Sigmoid colon (tissue), 7 donors: ENCODE measurements at places on chromosomes 1 and 21. TPM values are rescaled to one million over a fixed set of nuclear protein-coding genes. Genes with fewer than 3 reads are reported as not detected.

DNA sequence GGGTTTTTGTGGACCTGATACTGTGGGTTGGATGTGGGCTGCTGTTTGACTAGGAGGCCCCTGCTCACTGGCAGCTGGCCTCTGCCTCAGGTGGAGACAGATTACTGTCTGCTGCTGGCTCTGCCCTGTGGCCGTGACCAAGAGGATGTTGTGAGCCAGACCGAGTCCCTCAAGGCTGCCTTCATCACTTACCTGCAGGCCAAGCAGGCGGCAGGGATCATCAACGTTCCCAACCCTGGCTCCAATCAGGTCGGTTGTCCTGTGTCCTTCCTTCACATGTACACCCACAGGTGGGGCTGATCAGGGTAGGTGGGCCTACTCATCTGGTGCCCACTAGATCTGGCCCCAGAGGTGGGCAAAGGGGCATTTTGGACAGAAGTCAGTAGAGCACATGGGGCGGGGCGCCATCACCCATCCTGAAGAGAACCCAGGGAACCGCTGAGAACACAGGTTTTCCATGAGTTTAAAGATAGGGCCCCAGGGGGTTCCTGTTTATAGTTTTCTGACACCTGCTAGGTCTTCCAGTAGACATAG, 37.2 kb downstream of the ZBTB17 start:
- no peak overlapping the region for H3K4me3 ChIP-seq
- peak overlapping the region; percentile 70 for H3K27ac ChIP-seq
- DNase-seq: no peak
- H3K36me3 ChIP-seq: peaks cover 75% of the 10 kb centered on the region

The ADORA3 gene
- polyA plus RNA-seq: 20.6 TPM

DNA sequence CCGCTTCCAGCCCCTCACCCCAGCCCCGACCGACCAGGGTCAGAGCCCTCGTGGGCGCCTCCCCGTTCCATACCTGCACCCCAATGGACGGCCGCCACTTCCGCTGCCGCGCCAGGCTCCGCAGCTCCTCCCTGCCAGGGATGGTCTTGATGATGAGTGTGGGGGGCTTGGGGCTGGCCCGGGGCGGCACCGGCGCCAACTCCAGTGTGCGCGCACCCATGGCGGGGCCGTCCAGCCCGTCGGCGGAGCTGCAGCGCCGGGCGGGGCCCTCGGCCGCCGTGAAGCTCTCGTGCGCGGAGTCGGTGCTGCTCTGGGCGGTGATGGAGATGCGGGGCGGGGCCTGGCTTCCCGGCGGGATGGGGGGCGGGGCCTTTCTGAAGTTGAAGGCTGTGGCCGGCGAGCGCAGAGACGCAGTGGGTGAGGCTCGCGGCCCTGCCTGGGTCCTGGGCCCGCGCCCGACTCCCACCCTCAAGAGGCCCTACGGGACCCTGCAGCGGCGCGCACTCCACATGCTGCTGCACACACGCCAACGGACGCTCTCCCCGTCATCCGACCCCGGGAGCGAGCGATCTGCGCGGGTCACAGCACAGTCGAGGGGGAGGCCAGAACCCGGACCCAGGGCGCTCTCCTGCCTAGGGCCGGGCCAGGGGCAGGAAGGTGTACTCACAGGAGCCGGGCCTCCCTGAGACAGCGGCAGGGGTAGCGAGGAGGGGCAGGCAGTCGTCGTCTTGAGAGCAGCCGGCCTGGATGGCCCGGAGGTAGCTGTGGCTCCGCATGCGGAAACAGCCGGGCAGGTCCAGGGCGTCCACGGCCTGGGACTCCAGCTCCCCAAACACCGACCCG, 26.1 kb upstream of the SMIM12 start:
- no peak overlapping the region for H3K27ac ChIP-seq
- H3K4me1 ChIP-seq: no peaks in the 10 kb centered on the region
- H3K36me3 ChIP-seq: no peaks in the 10 kb centered on the region
- H3K27me3 ChIP-seq: peaks cover 35% of the 10 kb centered on the region
- peak overlapping the region; percentile 21 for H3K4me3 ChIP-seq
- no peak for DNase-seq

The TSPAN2 gene
- polyA plus RNA-seq: 5.5 TPM

The HCRTR1 gene
- not detected for polyA plus RNA-seq

DNA sequence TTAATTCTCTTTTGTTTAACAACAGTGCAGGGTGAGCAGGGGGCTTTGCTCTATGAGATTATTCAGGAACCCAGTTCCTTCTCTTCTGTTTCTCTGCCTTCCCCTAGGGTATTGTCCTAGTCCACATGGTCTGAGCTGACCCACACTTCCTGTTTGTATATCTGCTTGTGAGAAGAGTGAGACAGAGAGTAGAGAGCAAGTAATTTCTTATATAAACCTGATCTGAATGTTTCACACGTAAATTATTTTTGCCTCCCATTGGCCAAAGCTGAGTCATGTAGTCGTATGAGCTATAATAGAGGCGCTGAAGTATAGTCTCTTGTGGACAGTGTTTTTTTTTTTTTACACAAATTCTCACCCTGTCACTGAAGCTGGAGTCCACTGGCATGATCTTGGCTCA, 134.2 kb upstream of the SERTAD4 start:
- H3K4me1 ChIP-seq: no peaks in the 10 kb centered on the region
- H3K27ac ChIP-seq: no peak overlapping the region
- no peaks in the 10 kb centered on the region for H3K27me3 ChIP-seq
- H3K4me3 ChIP-seq: no peak overlapping the region
- H3K36me3 ChIP-seq: no peaks in the 10 kb centered on the region

The ERG gene
- 1.8 TPM for polyA plus RNA-seq

- no peak overlapping the region for H3K4me3 ChIP-seq
- H3K4me1 ChIP-seq: peaks cover 14% of the 10 kb centered on the region
- H3K27me3 ChIP-seq: no peaks in the 10 kb centered on the region
- no peak for DNase-seq
- no peak overlapping the region for H3K27ac ChIP-seq
- no peaks in the 10 kb centered on the region for H3K36me3 ChIP-seq
Observed at GRCh38 chr1:71364236-71364635, 283.4 kb upstream of the ZRANB2 start.

- DNase-seq: no peak
- no peak overlapping the region for H3K27ac ChIP-seq
- no peak overlapping the region for H3K4me3 ChIP-seq
- peaks cover 31% of the 10 kb centered on the region for H3K36me3 ChIP-seq
- H3K4me1 ChIP-seq: no peaks in the 10 kb centered on the region
- H3K27me3 ChIP-seq: no peaks in the 10 kb centered on the region
Observed at GRCh38 chr1:27990920-27991537, 31.3 kb downstream of the XKR8 start.

DNA sequence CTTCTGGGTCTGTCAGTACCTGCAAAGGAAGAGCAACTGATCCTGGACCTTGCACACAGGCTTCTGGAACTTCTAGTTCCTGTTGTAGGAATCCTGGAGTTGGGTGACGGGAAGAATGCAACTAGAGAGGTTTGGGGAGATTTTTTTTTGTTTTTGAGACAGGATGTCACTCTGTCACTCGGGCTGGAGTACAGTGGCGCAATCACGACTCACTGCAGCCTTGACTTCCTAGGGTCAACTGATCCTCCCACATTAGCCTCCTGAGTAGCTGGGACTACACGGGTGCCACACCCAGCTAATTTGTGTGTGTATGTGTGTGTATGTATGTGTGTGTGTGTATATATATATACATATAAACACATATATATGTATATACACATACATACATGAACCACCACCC, 18.8 kb downstream of the ENTREP3 start:
- H3K4me1 ChIP-seq: peaks cover 31% of the 10 kb centered on the region
- peaks cover 36% of the 10 kb centered on the region for H3K36me3 ChIP-seq
- no peak for DNase-seq

The TRIM58 gene
- polyA plus RNA-seq: 0.60 TPM

DNA sequence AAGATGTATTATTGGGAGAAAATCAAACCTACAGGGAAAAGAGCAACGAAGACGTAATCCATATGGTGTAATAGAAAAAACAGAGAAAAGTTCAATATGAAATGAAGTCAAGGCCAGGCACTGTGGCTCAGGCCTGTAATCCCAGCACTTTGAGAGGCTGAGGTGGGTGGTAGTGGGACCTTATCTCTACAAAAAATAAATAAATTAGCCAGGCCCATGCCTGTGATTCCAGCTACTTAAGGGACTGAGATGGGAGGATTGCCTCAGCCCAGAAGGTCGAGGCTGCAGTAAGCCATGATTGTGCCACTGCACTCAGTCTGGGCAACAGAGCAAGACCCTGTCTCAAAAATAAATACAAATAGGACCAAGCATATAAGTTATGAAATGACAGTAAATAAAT, 11.4 kb downstream of the DESI2 start:
- H3K36me3 ChIP-seq: no peaks in the 10 kb centered on the region
- no peak for DNase-seq
- H3K4me3 ChIP-seq: no peak overlapping the region
- no peak overlapping the region for H3K27ac ChIP-seq
- H3K4me1 ChIP-seq: peaks cover 16% of the 10 kb centered on the region

GRCh38 chr1:119731741-119732430, 20.2 kb downstream of the PHGDH start:
- H3K4me3 ChIP-seq: no peak overlapping the region
- H3K4me1 ChIP-seq: no peaks in the 10 kb centered on the region
- no peak for DNase-seq
- H3K36me3 ChIP-seq: peaks cover 11% of the 10 kb centered on the region

DNA sequence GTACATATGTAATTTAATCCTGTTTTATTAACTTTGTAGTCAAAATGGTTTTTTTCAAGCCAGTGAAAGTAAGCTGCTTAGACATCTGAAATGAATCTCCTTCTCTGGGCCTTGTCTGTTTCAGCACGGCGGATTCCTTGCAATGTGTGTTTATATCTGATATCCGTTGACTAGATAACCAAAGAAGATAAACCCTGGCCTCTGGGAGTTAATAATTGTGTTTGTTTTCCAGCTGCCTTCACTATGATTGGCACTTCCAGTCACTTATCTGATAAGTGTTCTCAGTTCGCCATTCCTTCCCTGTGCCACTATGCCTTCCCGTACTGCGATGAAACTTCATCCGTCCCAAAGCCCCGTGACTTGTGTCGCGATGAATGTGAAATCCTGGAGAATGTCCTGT, 63.5 kb upstream of the UBE2U start:
- H3K4me3 ChIP-seq: no peak overlapping the region
- peaks cover 3% of the 10 kb centered on the region for H3K36me3 ChIP-seq
- peaks cover 13% of the 10 kb centered on the region for H3K4me1 ChIP-seq
- H3K27ac ChIP-seq: no peak overlapping the region
- DNase-seq: no peak
- no peaks in the 10 kb centered on the region for H3K27me3 ChIP-seq

GRCh38 chr1:178501705-178502329, 5.1 kb upstream of the CLEC20A start:
- no peaks in the 10 kb centered on the region for H3K27me3 ChIP-seq
- H3K4me3 ChIP-seq: no peak overlapping the region
- peak; percentile 75 for DNase-seq

- no peak overlapping the region for H3K27ac ChIP-seq
- H3K4me1 ChIP-seq: peaks cover 3% of the 10 kb centered on the region
- no peaks in the 10 kb centered on the region for H3K27me3 ChIP-seq
Observed at GRCh38 chr1:223308136-223308535, 55.8 kb downstream of the SUSD4 start.

The NUP210L gene
- not detected for polyA plus RNA-seq

DNA sequence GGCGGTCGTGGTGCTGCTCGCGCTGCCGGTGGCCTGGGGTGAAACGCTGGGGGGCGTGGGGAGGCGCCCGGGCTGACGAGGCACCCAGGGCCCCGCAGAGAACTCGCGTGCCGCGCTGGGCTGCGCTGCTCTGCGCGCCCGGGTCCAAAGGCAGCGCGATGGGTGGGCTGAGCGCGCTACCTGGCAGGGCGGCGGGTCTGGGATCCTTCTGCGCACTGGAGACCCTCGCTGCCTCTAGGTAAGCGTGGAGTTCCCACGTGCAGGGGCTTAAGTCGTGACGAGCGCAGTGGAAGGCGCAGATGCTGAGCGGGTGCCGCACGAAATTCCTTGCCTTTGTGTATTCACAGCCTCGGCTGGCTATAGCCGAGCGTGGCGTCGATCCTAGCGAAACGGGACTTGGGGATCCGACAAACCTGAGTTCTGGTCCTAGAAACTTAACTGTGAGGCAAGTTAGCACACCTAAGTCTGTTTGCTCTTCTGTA, 24.6 kb downstream of the CR1L start:
- no peak for DNase-seq
- no peak overlapping the region for H3K4me3 ChIP-seq
- peaks cover 11% of the 10 kb centered on the region for H3K27me3 ChIP-seq
- no peak overlapping the region for H3K27ac ChIP-seq
- H3K4me1 ChIP-seq: no peaks in the 10 kb centered on the region

The KCNK1 gene
- 26.8 TPM for polyA plus RNA-seq

- no peak overlapping the region for H3K4me3 ChIP-seq
- no peaks in the 10 kb centered on the region for H3K27me3 ChIP-seq
- H3K27ac ChIP-seq: no peak overlapping the region
- H3K36me3 ChIP-seq: no peaks in the 10 kb centered on the region
- no peak for DNase-seq
Observed at GRCh38 chr1:239274242-239274830, 112.0 kb upstream of the CHRM3 start.

DNA sequence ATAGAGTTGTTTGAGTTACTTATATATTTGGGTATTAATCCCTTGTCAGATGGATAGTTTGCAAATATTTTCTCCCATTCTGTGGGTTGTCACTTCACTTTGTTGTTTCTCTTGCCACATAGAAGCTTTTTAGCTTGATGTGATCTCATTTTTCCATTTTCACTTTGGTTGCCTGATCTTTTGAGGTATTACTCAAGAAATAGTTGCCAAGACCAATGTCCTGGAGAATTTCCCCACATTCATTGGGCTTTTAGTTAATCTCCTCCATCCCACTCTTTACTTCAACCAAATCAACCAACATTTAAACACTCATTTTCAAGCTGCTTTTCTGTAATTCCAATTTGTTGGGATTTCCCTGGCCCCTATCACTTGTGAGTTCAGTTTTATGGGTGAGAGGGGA, 69.0 kb downstream of the LEPR start:
- H3K27me3 ChIP-seq: no peaks in the 10 kb centered on the region
- DNase-seq: no peak
- H3K36me3 ChIP-seq: no peaks in the 10 kb centered on the region
- H3K4me3 ChIP-seq: no peak overlapping the region
- H3K27ac ChIP-seq: no peak overlapping the region

The SPATA17 gene
- not detected for polyA plus RNA-seq

The TMEM82 gene
- 19.3 TPM for polyA plus RNA-seq

The ZNF593OS gene
- 0.13 TPM for polyA plus RNA-seq
